Hepatocyte (in vitro differentiated cells): ENCODE measurements at places on chromosomes 1 and 21. TPM values are rescaled to one million over a fixed set of nuclear protein-coding genes. Genes with fewer than 3 reads are reported as not detected.

GRCh38 chr1:6443339-6444115 is 19.0 kb downstream of the ESPN start:
- DNase-seq: no peak

DNA sequence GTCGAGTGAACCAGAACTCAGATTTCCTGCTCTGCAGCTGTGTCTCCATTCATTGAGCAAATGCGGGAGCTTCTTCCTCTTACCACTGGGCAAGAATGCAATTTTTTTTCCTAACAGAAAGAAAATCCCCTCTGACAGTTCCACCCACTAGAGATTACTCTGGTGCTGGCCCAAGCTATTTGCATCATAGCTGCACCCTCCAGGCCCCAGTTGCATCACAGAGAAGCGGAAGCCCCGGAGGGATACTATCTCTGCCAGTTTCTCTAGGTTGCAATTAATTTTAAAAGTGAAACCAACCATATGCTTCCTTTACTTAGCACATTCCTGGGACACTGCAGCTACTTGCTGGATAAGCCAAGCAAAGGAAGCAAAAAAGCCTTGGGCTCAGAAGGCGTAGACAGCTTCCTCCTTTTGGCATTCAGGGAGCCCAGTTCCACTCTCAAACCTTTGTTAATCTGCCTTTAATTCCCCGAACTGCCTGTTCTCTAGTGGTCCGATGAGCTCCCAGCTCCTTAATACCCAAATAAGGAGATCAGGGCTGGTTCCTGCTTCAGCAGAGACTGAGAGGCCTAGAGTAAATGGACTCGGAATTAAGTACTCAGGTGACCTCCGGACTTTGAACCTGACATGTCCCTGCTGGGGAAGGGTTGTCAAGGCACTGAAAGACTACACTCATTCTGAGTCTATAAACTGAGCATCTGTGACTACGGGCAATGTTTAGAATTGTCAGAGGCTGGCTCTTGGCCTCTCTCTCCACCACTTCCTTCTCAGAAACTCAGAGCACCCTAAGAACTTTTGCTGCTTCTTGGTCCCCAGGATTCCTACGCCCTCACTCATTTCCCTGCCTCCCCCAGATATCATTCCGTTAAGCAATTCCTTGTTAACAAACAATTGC is 72.5 kb upstream of the TNFSF18 start:
- DNase-seq: peak; percentile 85

GRCh38 chr1:223776075-223776814 is 63.9 kb downstream of the CAPN2 start:
- peak; percentile 67 for DNase-seq

- no peak for DNase-seq
Observed at GRCh38 chr1:199089393-199090122, 450.7 kb downstream of the PTPRC start.

DNA sequence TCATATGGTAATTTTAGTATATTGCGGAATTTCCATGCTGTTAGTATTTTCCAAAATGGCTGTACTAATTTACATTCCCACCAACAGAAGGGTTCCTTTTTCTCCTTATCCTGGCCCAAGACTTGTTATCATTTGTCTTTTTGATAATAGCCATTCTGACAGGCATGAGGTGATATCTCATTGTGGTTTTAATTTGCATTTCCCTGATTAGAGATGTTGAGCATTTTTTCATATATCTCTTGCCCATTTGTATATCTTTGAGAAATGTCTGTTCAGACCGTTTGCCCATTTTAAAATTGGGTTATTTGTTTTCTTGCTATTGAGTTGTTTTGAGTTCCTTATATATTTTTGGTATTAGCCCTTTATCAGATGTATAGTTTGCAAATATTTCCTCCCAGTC is 14.0 kb downstream of the CAPZA1 start:
- no peak for DNase-seq

GRCh38 chr1:203465948-203466347 is 9.7 kb upstream of the PRELP start:
- no peak for DNase-seq

DNA sequence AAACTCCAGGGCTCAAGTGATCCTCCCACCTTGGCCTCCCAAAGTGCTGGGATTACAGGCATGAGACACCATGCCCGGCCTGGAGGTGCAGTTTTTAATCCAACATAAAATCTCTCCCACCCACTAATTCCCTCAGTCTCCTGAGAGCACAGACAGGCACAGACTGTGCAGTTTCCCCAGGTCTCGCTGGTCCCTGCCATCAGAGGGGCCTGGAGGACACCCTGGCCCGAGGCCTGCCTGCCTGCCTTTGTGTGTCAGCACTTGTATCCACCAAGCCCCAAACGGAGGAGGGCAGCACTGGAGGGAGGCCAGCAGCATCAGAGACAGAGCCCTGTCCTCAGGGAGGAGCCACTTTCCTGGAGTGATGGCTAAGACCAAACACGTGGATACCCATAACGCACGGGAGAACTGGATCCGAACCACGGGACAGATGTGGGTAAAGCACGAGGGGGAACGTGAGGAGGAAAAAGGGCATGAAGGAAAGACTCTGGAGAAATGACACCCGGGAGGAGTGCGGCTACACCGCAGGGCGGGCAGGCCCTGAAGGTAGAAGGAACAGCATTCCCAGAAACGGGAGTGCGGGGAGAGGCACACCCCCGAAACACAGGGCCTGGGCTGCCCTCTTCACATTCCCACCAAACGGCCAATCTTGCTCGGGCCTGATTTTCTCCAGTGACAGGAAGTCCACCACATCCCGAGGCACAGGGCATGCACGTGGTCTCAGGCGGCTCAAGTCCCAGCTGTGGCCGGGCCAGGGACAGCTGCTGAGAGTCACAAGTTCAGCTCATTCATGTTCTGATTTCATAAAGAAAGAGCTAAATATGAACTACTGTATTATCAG is 29.7 kb downstream of the NPHP4 start:
- DNase-seq: no peak

DNA sequence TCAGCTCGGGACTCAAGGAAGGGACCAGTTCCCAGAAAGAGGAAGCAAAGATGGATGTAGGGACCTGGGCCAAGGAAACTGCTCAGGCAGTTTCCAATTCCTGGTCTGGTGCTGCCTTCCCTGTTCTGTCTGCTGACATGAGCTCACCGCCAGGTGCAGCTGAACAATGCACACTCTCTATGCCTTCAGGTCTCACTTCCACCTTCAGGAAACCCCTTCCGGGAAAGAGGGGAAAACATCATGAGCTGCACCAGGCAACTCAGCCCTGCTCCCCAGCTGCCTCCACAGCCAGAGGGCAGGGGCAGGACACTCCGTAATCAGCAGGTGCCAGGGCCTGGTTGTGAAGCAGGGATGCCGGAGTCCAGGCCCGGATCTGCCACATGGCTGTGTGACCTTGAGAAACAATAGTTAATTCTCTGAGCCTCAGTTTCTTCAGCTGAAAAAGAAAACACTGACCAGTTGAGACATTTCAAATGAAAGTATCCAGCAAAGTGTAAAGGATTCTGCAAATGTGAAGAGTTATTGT is 27.8 kb downstream of the SMIM12 start:
- no peak for DNase-seq

Gene GPR52
- 1.3 and 1.6 TPM in 2 replicates for total RNA-seq

Gene TGFB2
- 15.0 and 17.1 TPM in 2 replicates for total RNA-seq
